ENCODE measurements at places on chromosomes 16 and 17.

DNA sequence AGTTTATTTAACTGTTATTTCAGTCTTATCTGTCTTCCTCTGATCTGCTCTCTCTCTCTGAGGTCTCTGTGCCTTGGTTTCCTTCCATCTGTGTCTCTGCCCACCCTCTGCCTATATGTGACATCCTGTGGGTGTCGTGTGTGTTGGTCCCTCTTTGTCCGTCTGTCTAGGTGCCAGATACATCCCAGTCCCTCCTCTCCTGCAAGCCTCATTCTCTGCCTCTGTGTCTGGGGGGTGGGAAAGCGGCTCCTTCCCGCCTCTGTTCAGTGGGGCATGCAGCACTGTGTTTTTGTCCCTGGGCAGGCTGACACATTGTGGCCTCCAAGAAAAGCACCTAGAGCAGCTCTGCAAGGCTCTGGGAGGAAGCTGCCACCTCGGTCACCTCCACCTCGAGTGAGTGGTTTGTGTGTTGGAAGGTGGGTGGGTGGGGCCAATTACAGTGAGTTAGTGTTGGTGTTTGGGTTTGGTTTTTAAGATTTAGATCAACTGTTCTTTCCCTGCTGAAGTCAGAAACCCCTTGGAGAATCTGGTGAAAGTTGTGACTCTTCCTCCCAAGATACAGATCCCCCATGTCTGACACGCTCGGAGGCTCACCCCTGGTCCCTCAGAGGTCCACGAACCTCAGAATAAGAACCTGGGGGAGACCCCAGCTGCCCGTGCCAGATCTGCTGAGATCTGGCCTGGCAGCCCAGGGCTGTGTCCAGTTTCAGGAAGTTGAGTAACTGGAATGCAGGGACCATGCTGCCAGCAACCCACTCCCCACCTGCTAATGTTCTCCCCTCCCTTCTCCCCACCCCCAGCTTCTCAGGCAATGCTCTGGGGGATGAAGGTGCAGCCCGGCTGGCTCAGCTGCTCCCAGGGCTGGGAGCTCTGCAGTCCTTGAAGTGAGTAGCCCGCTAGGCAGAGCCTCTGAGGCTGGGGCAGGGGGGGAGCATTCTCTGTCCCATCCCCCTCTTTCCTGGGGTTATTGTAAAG lies 50.9 kb upstream of the CPNE2 start:
- DNase-seq: no peak

- no peak for DNase-seq
Observed at GRCh38 chr17:13413001-13413400, 188.7 kb downstream of the HS3ST3A1 start.

DNA sequence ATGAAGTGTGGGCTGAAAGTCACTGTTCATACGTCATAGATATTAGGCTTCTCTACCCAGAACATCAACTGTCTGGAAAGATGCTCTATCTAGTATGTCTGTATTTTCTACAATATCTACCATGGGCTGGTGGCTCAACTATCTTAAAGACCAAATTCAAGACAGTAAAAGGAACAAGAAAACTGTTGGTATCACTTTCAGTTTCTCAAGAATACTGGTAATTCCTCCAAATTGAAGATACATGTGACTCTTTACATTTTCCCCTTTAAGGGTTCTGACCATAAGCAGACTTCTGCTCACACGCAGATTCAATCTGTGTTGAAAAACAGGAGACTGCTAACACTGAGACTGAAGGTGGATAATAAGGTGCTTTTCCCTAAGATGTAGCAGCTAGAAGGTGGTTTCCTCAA lies 24.2 kb downstream of the XPO6 start:
- DNase-seq: no peak

- DNase-seq: no peak
Observed at GRCh38 chr17:2692781-2693135, 18.8 kb downstream of the CLUH start.

- DNase-seq: no peak
Observed at GRCh38 chr17:61248399-61248798, 151.2 kb upstream of the TBX2 start.

DNA sequence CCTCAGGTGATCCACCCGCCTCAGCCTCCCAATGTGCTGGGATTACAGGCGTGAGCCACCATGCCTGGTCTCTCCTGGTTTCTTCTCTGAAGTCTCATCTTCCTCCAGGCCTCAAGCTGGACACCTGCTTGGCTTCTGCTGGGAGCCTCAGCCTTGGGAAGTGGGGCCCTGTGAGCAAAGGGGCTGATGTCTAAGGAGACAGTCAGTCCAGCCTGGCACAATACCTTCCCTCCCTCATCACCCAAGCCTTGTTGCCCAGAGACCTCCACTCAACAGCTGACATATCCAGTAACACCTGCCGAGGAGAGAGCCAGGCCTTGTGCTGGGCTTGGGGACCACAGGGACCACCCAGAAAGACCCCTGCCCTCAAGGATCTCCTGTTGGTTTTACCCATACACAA lies 251.6 kb downstream of the GSG1L start:
- no peak for DNase-seq

Data from epithelial cell of prostate (primary cell).